Activated CD8-positive, alpha-beta memory T cell treated with anti-CD3 and anti-CD28 coated beads for 1 hour (primary cell): ENCODE measurements at places on chromosomes 3 and 15.

- DNase-seq: no peak
Measured at GRCh38 chr3:117572786-117573185, 863.2 kb downstream of the TUSC7 start.

DNA sequence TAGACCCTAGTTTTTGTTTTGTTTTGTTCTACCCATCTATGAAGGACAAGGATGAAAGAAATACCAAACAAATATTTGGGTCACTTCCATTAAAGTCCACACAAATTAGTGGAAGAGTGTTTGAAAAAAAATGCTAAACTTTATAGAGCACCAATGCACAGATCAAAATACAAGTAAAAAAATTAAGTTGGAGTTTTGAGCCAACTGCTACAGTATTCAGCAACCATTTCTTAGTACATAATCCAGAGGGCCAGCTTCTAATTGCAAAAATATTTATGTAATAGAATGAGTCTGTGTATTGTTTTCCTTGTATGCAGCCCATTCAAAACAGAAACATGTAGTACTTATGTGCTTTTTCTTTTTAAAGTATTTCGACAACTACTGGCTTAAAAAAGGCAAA lies 121.1 kb downstream of the CBLB start:
- no peak for DNase-seq

DNA sequence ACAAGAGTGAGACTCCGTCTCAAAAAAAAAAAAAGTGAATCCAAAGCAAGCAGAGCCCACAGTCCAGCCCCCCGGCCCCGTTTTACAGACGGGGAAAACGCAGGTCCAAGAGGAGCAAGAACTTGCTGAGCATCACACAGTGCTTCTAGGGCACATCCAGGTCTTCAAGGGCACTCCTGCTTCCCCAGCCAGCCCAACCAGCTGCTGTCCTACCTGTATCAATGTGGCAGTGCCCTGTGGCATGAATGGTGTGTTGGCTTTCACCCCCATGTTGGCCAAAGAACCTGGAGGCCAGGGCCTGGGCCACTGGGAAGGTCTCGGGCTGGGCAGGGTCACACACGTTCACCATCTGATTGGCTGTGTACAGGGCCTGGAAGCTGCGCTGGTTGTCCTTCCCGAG lies 4.6 kb downstream of the MAN2C1 start:
- DNase-seq: no peak

- DNase-seq: no peak
Measured at GRCh38 chr15:69021895-69022294, 7.4 kb downstream of the NOX5 start.

DNA sequence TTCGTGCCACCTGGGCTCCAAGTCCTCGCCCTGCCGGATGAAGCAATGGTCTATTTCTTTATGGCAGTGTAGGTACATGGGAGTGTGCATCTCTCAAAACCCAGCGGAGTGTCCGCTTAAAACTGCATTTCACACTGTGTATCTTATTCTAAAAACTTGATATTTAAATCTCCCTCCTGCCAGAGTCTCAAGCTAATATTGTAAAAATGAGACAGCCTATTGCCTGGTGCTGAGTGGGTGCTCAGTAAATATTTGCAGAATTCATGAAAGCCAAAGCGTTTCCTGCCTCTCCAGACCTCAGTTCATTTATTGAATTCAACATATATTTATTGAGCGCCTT lies 330 bp upstream of the TBC1D2B start:
- no peak for DNase-seq

DNA sequence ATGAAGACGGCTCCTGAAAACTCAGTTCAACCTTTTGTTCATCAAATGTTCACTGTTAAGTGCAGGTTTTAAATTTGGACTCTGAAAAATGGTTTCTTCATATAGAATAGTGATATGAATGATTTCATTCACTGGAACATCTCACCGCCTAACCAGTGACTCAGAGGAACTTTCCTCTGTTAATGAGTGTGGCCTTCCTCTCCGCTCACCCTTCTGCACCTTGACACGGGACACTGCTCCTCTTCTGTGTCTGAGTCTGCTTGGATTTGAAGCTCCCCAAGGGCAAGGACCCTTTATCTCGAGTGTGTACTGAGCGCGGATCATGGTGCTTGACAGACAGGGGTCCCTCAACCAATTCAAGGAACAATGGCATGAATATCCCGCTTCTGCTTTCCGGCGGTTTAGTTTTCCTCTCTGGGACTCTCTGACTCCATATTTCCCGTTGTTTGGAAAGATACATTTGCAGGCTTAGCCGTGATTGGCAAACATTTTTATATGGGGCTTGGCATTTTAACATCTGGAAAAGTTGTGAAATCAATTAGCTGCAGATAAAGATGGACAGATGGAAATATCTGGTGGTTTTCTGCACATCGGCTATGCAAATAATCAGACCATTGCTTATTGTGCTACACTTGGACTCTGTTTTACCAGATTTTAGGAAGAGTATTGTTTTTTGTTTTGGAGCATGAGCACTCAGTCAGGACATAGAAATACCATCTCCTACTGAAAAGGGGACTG lies 20.9 kb downstream of the KBTBD8 start:
- DNase-seq: no peak

GRCh38 chr3:127491909-127492308 lies 98.6 kb downstream of the TPRA1 start:
- no peak for DNase-seq

GRCh38 chr15:89338036-89338435 lies 3.4 kb upstream of the POLG start:
- DNase-seq: no peak

GRCh38 chr15:62125773-62126172 lies 39.3 kb downstream of the C2CD4B start:
- no peak for DNase-seq

GRCh38 chr3:116233711-116234357 lies 211.5 kb downstream of the LSAMP start:
- no peak for DNase-seq

DNA sequence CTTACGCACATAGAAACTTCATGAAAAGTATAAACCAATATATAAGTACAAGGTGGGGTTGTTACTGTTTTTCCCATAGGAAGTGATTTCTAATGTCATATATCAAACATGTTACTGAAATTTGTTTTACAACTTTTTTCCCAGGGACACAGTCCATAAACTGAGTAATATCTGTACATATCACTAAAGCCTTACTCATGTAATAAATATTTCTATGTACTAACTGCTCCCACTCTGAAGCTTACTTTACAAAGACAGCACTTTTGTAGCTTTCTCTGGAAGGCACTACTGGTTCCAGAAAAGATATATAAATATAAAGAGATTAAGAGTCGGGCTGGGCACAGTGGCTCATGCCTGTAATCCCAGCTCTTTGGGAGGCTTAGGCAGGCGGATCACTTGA lies 91.7 kb downstream of the MYO5A start:
- DNase-seq: no peak

- no peak for DNase-seq
Measured at GRCh38 chr15:80898040-80898439, 91.6 kb downstream of the MESD start.

GRCh38 chr3:58342676-58343075 lies 10.0 kb downstream of the PXK start:
- no peak for DNase-seq

DNA sequence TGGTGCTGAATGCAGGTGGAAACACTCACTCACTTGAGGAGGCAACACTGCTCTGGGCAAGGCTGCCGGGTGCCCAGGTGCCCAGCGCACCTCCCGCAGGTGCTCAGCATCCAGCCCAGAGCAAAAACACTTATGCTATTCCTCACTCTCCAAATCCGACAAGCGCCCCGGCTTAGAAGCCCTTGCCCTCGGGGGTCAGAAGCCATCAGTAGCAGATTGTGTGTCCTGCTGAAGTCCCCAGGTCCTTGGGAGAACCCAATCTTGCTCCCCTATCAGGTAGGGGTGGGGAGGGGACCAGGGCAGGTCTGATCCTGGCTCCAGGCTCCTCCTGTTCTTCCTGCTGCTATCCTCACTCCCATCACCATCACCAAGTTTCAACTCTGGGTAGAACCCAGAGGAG lies 46.7 kb downstream of the TLE3 start:
- no peak for DNase-seq

- DNase-seq: no peak
Measured at GRCh38 chr3:150319900-150320299, 88.2 kb upstream of the TSC22D2 start.

DNA sequence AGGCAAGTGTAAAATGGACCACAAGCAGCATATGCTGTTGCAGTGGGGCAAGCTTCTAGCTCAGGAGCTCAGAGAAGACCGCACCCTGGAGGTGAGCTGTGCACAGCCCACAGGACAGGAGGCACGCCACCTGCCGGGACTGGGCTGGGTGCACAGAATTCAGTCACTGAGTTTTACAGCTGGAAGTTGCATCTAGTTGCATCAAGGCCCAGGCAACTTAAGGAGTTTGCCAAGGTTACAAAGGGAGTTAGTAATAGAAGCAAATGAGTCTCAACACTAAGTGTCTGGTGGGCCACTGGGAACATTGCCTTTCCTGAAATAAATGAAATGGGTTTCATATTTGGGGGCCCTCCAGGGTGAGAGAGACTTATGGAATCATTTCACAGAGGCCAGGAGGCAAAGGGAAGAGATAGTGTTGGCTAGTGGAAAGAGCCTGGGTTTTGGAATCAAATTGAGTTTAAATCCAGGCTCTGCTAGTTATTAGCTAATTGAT lies 36.0 kb upstream of the TIMP4 start:
- no peak for DNase-seq

DNA sequence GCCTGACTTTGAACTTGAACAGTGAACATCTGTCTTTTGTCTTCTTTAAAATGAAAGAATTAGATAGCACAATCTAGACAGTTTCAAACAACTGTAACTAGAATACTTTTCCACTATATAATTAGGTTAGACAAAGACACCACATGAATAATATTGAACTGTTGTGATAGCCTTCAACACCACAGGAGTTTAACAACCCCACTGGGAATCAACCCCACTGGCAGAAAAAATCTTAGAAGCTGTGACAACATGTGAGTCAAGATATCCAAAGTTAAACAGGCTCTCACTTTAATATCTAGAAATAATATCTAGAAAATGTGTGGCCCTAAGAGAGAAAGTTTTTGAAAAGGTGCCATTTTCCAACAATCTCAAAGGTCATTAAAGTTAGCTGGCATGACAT lies 64.4 kb upstream of the PRICKLE2 start:
- no peak for DNase-seq

DNA sequence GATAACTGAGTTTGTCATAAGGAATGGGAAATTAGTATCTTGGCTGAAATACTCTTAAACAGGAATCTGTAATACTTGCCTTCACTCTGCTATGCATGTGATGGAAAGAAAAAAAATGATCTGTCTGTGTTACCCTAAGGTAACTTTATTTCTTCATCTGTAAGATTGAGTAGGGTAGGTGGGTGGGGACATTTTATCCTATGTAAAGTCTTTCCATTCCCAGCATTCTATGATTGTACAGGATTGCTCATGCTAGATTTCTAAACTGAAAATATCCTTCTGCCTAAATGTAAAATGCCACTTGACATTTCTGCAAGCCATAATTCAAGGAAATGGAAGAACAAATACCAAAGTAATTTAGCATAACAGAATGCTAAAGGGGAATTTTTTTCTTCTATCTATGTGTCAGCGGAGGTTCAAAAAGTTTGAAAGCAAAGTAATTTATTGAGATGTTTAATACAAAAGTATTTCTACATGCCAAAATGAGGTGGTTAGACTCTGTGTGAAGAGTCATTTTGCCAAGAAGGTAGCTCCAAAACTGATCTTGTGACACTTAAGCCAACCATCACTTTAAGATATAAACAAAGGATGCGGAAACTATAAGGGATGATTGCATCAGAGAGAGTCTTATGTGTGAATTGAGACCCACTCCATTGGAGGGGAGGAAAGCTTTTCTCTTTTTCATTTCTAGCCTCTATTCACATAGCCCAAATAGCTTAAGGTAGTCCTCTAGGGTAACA lies 46.6 kb upstream of the SERPINI2 start:
- DNase-seq: no peak

DNA sequence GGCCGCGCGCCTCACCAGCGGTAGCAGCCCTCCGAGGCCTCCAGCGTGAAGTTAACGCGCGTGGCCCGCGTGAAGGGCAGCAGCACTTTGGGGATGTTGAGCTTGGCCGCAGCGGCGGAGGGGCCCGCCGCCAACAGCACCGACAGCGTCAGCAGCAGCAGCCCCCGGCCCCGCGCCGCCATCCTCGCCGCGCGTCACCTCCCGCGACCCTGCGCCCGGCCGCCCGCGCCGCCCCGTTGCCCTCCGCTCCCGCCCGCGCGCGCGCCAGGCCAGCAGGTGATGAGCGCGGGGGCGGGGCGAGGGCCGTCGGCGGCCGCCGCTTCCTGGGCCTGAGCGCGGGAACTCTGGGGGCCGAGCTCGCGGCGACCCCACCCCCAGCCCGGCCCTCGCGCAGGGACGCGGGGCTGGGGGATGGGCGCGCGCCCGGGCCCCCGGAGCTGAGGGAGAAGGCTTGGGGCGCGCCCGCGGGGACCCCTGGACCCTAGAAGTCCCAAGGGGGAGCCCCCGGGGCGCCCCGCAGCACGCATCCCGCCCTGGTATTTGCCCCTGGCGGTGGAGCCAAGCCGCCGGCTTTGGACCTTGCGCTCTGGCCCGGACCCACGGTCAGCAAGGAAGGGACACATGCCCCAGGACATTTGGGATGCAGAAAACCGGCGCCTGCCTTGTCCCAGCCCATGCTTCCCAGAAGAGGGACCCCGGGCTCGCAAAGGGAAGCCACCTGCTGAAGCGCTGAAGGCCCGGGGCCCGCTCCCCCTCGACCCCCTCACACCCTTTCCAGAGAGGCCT lies at the start of gene NUP210:
NUP210 (minus strand) TSS at position 278 of the 786 bp plus-strand sequence; CDS start at position 182, 96 bp downstream.
- no peak for DNase-seq

GRCh38 chr3:193665370-193665989 lies 72.5 kb downstream of the OPA1 start:
- DNase-seq: no peak

DNA sequence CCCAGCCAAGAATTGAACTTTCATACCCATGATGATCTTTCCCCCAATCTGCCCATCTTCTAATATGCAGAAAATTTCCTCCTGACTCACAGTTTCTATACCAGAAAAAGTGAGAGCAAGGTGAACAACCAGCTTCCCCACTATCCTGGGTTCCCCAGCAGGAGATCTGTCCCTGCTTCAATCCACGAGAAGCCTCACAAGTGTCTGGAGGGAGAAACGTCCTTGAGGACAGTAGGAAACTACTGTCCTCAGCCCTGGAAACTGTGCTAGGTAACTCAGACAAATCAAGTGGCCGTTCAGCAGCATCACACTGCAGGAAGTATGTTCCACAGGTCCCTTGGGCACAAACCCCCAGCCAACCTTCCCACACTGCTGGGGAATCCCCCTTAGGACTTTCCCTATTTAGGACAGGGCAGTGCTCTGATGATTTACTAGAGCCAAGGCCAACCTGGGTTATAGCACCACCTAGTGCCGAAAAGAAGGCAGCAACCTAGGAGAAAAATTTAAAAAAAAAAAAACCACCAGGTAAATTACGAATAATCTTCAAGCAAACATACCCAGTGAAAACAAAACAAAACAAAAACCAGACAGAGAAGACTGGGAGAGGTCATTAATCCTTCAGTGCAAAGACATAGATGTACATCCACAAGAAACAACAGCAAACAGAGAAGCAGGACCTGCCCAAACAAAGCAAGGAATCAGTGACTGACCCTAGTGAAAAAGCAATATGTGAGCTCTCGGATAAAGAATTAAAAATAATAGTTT lies 36.0 kb downstream of the MORC1 start:
- DNase-seq: no peak
